ENCODE measurements at places on chromosomes 2 and 18.
A peak's percentile ranks its signal among the peaks of the same experiment; 100 is the strongest.

DNA sequence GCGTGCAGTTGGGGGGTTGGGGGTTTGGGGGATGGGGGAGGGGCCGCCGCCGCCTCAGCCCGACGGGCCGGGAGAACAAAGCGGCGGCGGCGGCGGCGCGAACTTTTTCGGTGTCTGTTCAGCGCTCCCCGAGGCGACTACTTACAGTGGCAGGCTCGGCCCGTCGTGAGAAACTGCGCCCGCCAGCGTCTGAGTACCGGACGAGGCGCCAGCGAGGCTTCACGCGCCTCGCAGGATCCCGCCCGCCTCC, 172 bp downstream of the PRKD3 start:
- DNase-seq: peak; percentile 80

- DNase-seq: no peak
These were observed 10.1 kb upstream of the CCDC138 start for GRCh38 chr2:108776475-108776874.

DNA sequence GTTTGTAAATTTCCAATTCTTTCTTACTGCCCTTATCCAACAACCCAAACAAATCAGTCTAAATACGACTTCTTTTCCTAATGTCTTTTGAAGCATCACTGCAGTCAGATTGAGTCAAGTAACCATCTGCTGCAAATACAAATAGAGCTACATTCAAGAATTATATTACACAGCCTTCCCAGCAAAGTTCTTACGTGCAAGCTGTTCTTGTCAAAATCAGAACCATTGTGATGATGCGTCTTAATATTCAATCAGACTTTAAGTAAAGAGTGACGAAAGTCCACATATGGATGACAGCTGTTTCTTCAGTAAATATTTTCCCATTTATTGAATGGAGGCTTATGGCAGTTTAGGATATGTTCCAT, 943.8 kb downstream of the LRP1B start:
- no peak for DNase-seq

DNA sequence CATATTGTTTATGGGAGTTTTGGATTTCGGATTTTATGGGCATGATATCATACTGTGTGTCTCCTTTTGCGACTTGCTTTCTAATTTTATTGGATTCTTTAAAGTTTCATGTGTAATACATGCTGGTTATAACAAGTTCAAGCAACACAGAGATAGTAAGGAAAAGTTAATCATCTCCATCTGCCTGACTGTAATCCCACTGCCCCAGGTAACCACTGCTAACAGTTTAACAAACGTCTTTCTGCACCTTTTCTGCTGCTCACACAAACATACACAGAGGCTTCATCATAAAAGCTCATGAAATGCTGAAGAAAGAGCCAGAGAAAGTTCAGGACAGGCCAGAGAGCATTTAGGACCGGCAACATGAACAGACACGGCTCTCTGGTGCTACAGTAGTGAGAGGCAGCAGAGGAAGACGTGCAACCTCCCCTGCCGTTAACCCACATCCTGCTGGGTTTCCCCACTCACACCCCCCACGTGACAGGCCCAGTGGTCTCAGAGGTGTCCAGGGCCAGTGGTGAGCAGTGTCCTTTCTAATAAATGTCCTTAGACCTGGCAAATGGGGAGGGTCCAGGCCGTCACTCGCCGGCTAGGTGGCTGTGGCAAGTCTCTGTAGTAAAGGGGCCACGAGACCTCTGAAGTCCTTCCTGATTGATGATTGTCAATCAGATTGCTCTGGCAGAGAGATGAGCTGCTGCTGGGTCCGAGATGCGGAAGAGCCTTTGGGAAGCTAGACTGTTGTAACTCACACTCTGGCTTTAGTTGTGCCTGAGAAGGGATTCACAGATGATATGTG, 43.0 kb upstream of the SLC1A4 start:
- peak; percentile 89 for DNase-seq

- no peak for DNase-seq
These were observed 147.3 kb downstream of the AGAP1 start for GRCh38 chr2:235640926-235641723.

DNA sequence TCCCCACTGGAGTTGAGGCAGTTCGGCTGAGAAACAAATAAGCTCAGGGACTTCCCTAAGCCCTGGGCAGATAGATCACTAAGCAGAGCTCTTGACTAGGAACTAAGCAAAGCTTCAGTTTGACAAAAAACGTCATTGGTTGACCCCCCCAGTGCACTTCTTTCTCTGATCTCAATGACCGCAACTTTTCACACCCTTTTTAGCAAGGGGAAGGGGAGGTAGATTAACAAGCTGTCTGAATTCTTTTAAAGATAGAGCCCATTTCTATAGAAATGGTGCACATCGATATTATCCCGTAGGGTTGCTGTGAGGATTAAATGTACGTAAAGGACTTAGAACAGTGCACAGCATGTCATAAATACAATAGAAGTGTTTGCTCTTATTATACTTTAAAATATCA, 42.5 kb downstream of the PIEZO2 start:
- no peak for DNase-seq

DNA sequence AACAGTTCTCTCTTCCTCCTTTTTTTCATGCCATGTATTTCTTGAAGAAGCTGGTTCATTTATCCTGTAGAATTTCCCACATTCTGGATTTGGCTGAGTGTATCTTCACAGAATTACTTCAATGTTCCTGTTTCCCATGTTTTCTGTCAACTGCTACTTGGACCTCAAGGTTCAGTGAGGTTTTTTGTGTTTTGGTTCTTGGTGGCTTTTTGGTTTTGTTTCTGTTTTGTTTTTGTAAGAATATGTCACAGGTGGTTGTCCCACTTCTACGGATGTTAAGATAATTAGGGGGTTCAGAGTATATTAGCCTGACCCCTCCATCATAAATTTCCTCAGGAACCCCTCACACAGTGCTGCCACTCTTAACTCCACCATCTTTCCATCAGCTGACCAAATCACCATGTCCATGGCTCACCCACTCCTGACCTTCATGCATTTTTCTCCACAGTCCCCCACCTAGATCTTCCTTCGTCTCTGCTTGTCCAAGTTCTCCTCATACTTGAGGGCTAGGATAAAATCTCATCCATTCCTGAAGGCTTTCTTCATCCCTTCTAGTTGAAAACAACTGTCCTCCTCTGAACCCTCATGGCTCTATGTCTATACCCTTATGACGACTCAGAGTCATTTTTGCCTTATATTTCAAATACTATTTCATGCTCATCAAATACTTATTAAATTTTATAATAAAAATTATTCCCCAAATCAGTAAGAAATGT, 40.4 kb downstream of the PLEKHM3 start:
- DNase-seq: no peak
